ENCODE measurements at places on chromosomes 5 and 9. TPM values are rescaled to one million over a fixed set of nuclear protein-coding genes. Genes with fewer than 3 reads are reported as not detected.

DNA sequence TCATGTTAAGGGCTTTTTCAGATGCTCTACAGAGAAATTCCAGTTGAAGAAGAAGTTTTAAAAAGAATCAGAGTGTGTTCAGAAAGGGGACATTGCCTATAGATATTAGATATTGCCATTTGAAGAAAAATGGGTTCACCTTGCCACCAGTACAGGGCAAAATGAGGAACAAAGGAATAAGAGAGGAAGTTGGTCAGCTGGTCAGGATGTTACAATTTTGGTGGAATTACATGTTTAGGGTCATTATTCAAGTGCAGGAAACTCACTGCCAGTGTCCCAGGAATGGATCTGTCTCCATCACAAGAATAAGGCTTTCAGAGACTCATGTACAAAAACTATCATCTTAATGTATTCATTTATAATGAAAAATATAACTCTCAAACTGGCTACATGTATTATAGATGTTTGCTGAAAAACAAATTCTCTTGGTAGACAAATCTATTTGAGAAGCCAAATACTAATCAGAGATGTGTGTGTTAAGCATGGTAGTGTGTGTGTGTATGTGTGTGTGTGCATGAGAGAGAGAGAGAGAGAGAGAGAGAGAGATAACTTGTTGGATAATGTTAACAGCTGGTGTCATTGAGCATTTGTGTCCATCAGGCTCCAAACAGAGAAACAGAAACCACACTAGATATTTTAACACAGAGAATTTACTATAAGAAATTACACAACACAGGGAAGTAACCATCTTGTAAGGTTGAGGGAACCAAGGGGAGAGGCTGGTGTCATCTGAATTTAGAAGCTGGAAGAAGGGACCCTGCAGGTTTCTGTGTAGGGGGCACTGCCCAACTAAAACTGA, 5.0 kb upstream of the C1QTNF3 start:
- no peak overlapping the region for H3K4me3 ChIP-seq
- H3K27ac ChIP-seq = no peak overlapping the region

DNA sequence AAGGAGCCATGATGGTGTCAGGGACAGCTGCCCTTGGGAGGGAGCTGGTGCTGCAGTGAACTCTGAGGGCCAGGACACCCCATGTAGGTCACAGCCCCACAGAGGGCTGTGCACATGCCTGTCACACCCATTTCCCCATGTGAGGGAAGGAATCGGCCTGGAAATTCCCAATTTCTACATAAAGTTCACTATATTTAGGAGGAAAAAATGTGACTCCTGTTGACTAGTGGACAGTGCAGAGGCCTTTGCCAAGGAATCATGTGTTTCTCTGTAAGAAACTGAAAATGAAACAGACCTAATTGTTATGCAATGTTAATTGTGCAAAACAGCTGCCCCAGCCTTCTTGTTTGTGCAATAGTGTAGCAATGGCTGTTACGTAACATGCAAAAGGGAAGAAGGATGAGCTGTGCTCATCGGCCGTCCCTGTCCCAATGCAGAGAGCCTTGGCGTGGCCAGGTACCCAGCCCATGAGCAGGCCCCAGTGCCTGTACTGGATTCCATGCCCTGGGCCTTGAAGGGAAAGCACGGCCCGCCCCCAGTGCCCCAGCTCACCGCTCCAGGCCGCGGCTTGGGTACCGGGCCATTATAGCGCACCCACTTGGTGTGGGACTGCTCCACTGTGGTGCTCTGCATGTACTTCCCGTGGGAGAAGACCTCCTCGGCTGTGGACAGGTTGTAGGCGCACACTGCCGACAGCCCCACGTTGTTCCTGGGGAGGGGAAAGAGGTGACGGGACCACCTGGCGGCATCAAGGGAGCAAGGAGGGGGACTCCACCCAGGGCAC, 70.0 kb downstream of the SECISBP2 start:
- peaks cover 99% of the 10 kb centered on the region for H3K36me3 ChIP-seq
- H3K4me3 ChIP-seq = no peak overlapping the region
- no peaks in the 10 kb centered on the region for H3K4me1 ChIP-seq
- no peaks in the 10 kb centered on the region for H3K27me3 ChIP-seq

SMIM3 gene
- total RNA-seq = 7.9 TPM

IL33 gene
- not detected for total RNA-seq
